Left forelimb (tissue), 1 donor: ENCODE measurements at places on chromosomes 11 and 22.
A peak's percentile ranks its signal among the peaks of the same experiment; 100 is the strongest.

DNA sequence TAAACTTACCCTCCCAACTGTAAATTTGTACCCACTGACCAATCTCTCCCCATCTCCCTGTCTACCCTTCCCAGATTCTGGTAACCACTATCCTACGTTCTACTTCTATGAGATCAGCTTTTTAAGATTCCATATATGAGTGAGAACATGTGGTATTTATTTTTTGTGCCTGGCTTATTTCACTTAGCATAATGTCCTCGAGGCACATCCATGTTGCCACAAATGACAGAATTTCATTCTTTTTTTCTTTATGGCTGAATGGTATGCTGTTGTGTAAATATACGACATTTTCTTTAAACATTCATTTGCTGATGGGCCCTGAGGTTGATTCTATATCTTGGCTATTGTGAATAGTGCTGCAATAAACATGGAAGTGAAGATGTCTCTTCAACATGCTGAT is 74.7 kb upstream of the RRM1 start:
- no peak for DNase-seq

DNA sequence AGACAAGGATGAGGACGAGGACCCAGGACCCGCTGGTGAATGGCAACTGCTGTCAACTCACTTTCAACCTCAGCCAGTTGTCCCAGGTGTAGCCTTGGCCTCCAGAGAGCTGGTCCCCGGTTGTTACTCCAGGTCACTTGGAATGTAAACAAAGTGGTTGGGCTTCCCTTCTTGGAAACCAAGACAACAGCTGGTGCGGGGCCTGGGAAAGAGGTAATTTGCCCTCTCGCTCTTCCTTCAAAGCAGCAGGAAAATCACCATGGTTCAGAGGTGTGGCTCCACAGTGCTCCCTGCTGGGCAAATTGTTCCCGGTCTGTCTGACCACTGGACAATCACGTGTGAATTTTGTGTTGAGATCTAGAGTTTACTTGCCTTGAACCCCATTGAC is 15.0 kb downstream of the SLC1A2 start:
- DNase-seq = no peak

- DNase-seq = peak; percentile 70
Observed at GRCh38 chr11:76919887-76920746, 59.4 kb downstream of the ACER3 start.

DNA sequence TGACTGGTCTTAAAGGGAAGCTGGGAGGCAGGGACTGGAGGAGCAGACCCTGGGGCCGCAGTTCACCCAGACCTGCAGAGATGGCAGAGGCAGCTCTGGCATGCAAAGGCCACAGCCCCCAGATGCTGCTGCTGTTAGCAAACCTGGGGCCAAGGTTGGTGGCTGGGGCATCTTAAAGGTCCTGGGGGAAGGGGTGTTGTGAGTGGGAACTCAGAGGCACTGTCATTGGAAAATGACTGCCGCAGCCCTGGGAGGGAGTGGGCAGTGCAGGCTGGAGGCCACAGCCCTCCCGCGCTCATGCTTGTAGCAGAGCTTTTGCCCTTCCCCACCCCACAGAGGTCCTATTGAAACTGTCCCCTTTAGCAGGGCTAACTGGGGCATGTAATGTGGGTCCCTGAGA is 111.8 kb downstream of the CTTN start:
- DNase-seq = no peak

DNA sequence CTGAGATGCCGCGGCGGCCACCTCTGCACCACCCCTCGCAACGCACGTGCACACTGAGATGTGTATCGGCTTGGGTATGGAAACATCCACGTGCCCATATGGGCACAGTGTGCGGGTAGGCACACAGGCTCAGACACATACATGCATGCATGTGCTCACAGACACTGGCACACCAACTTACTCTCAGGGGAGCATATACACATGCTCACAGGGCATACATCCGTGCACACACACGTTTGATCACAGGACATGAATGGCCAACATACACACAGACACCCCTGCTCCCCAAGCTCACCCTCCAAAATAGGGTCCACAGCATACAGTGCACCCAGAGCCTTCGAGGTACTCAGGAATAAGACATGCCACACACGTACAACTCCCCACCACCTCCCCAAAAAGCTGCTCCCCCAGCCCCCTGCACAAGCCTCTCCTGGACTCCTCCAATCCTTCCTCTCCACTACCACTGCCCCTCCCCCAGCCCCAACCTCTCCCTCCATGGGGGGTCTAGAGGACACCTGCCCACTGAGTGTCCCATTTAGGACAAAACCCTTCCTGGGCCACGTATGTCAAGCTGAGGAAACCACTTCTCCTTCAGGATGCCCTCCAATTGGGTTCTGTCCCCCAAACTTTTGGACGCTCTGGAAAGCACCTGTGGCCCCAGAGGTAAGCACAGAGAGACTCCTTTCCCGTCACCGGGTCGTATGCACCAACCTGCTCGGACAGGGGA is 53.1 kb downstream of the SLC22A12 start:
- no peak for DNase-seq
